ENCODE measurements at places on chromosomes 2 and 18. TPM values are rescaled to one million over a fixed set of nuclear protein-coding genes. Genes with fewer than 3 reads are reported as not detected.

GRCh38 chr2:99725820-99726219 lies 236.0 kb upstream of the REV1 start:
- H3K27ac ChIP-seq, result no peak overlapping the region
- no peak for DNase-seq
- H3K36me3 ChIP-seq, result no peaks in the 10 kb centered on the region
- H3K27me3 ChIP-seq, result no peaks in the 10 kb centered on the region
- H3K4me1 ChIP-seq, result no peaks in the 10 kb centered on the region

The TRIM43 gene
- polyA plus RNA-seq, result not detected

The GPR45 gene
- 0.09 TPM for polyA plus RNA-seq

DNA sequence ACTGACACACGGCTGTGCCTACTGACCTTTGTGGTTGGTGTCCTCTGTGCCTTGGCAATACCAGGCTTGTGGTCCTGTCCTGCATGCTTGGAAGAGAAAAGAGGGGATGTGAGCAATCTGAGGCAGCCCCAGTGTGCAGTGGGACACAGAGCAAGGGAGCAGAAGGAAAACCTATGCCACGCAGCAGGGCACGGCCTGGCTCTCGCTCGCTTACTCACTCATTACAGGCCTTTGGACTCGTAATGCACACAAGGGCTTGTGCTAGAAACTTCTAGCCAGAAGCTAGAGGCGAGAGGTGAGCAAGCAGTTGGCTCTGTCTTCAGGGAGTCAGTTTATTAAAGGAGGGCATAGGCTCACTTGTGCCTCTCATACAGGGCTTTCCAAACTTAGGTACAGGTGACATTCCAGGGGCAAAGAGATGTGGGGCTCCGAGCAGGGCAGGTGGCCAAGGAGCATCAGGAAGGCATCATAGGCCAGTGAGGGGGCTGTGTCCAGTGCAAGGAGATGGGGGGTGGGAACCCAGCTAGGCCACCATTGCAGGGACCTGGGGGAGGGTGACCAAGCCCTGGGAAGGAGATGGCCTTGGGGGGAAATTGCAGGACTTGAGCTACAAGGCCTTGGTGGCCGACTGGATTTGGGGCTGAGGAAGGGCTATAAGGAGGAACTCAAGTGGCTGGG lies 100.8 kb downstream of the DYSF start:
- no peaks in the 10 kb centered on the region for H3K36me3 ChIP-seq
- no peak overlapping the region for H3K4me3 ChIP-seq
- no peaks in the 10 kb centered on the region for H3K27me3 ChIP-seq

GRCh38 chr18:61888622-61889021 lies 4.2 kb downstream of the RNF152 start:
- no peak overlapping the region for H3K27ac ChIP-seq

- DNase-seq, result no peak
- H3K36me3 ChIP-seq, result no peaks in the 10 kb centered on the region
- H3K4me3 ChIP-seq, result no peak overlapping the region
- H3K27me3 ChIP-seq, result no peaks in the 10 kb centered on the region
These were observed 1627.7 kb downstream of the LRP1B start for GRCh38 chr2:140502951-140503630.

GRCh38 chr2:49811502-49811901 lies 657.2 kb upstream of the FSHR start:
- H3K4me1 ChIP-seq, result no peaks in the 10 kb centered on the region
- no peak overlapping the region for H3K4me3 ChIP-seq
- H3K27me3 ChIP-seq, result no peaks in the 10 kb centered on the region
- no peak overlapping the region for H3K27ac ChIP-seq

DNA sequence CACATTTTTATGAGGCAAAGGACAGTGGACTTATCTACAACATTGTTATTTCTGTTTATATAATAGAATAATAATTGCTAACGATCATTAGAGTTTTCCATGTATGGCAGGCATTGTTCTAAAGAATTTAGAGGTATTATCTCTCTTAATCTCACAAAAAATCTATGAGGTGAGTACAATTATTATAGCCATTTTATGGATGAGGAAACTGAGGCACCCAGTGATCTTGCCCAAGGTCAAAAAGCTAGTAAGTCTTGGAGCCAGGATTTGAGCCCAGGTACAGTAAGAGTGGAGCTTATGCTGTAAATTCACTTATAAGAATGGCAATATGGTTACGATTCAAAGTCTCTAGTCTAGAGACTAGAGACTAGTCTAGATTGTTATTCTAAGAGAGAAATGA lies 331.7 kb downstream of the PLCL1 start:
- no peak overlapping the region for H3K27ac ChIP-seq
- no peak for DNase-seq
- no peaks in the 10 kb centered on the region for H3K36me3 ChIP-seq
- no peaks in the 10 kb centered on the region for H3K4me1 ChIP-seq
- H3K27me3 ChIP-seq, result peaks cover under 1% of the 10 kb centered on the region
- H3K4me3 ChIP-seq, result no peak overlapping the region

DNA sequence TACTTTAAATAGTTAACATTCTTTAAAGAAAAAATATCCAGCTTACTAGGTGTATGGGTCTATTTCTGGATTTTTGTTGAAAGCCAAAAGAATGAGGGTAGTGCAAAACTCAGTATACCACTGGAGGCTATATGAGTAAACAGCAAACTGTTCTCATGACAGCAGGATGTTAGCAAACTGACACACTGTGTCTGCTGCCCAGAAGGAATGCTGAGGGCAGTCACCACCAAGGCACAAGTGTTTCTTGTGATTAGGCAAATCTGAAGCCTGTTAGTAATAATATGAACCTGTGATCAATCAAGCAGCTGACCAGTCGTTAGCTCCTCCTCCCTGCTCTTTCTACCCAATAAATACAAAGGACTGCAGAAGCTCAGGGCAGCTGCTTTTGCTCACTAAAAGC lies 50.5 kb upstream of the SULT1C3 start:
- no peaks in the 10 kb centered on the region for H3K36me3 ChIP-seq
- no peak overlapping the region for H3K4me3 ChIP-seq
- H3K27ac ChIP-seq, result no peak overlapping the region
- no peaks in the 10 kb centered on the region for H3K27me3 ChIP-seq

- no peak within 1 kb of the TSS for H3K4me3 ChIP-seq
- H3K36me3 ChIP-seq, result no peaks in the 10 kb centered on the region
- no peaks in the 10 kb centered on the region for H3K27me3 ChIP-seq
- DNase-seq, result no peak
- H3K27ac ChIP-seq, result no peak within 1 kb of the TSS
These were observed at the start of gene OTOF for GRCh38 chr2:26477911-26478253. Gene OTOF (minus strand): TSS chr2:26478124.

The ZNF236 gene
- 7.1 TPM for polyA plus RNA-seq

DNA sequence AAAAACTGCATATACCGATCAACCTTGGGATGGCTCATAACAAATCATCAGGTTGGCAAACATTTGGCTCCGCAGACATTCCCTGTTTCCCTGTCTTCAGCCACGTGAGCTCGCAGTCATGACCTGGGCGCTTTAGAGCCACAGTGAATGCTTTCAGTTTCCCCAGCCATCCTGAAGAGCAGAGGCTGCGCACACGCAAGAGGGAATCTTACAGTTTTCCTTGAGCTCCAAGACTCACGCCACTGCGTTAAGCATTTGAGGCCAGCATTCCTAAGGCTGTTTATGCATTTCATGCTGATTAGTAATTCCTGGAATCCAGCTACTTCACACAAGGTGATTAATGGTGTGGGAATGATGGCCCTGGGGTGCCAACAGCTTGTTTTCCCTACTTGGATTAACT lies 95.1 kb downstream of the MTCL1 start:
- H3K36me3 ChIP-seq, result peaks cover 5% of the 10 kb centered on the region
- H3K4me1 ChIP-seq, result peaks cover 9% of the 10 kb centered on the region
- no peak overlapping the region for H3K4me3 ChIP-seq
- H3K27ac ChIP-seq, result peak overlapping the region; percentile 54
- peak; percentile 26 for DNase-seq

The MARCO gene
- 0.18 TPM for polyA plus RNA-seq

- no peaks in the 10 kb centered on the region for H3K27me3 ChIP-seq
- no peak overlapping the region for H3K27ac ChIP-seq
- no peak for DNase-seq
- H3K36me3 ChIP-seq, result no peaks in the 10 kb centered on the region
These were observed 57.7 kb downstream of the METTL4 start for GRCh38 chr18:2513616-2514015.

- H3K4me1 ChIP-seq, result no peaks in the 10 kb centered on the region
- DNase-seq, result no peak
- H3K27me3 ChIP-seq, result no peaks in the 10 kb centered on the region
- no peak overlapping the region for H3K4me3 ChIP-seq
These were observed 56.4 kb upstream of the ITGB6 start for GRCh38 chr2:160256507-160256906.

GRCh38 chr2:239380831-239381708 lies 19.8 kb downstream of the HDAC4 start:
- DNase-seq, result no peak
- no peaks in the 10 kb centered on the region for H3K36me3 ChIP-seq
- no peaks in the 10 kb centered on the region for H3K4me1 ChIP-seq
- H3K27ac ChIP-seq, result no peak overlapping the region
- no peaks in the 10 kb centered on the region for H3K27me3 ChIP-seq

The SPR gene
- 23.8 TPM for polyA plus RNA-seq

The CDH7 gene
- 0.22 TPM for polyA plus RNA-seq

The SPP2 gene
- 0.06 TPM for polyA plus RNA-seq

GRCh38 chr2:186946896-186947467 lies 98.0 kb upstream of the ZSWIM2 start:
- DNase-seq, result no peak
- no peaks in the 10 kb centered on the region for H3K27me3 ChIP-seq
- no peak overlapping the region for H3K4me3 ChIP-seq
- H3K27ac ChIP-seq, result no peak overlapping the region
- H3K36me3 ChIP-seq, result no peaks in the 10 kb centered on the region

- no peak overlapping the region for H3K4me3 ChIP-seq
- no peak for DNase-seq
- H3K27ac ChIP-seq, result no peak overlapping the region
These were observed 3.8 kb upstream of the SALL3 start for GRCh38 chr18:78975699-78976335.

DNA sequence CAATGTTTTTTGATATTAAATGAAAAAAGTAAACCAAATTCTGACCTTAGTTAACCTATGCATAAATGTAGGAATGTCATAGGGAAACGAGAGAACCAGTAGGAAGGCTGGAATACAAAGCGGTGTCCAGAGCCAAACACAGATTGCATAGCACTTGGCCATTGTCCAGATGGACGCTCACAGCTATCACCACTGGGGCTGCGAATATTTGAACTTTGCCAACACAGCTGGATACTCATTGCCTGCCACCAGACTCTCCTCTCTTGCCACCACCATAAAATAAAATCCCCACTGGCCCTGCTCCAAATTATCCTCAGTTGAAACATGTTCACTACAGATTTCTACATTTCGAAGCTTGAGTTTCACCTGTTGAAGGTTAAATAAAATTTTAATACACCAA lies 159.3 kb upstream of the GULP1 start:
- no peak overlapping the region for H3K27ac ChIP-seq
- no peak for DNase-seq
- H3K27me3 ChIP-seq, result no peaks in the 10 kb centered on the region
- H3K36me3 ChIP-seq, result no peaks in the 10 kb centered on the region
- no peaks in the 10 kb centered on the region for H3K4me1 ChIP-seq

The FOXI3 gene
- not detected for polyA plus RNA-seq

DNA sequence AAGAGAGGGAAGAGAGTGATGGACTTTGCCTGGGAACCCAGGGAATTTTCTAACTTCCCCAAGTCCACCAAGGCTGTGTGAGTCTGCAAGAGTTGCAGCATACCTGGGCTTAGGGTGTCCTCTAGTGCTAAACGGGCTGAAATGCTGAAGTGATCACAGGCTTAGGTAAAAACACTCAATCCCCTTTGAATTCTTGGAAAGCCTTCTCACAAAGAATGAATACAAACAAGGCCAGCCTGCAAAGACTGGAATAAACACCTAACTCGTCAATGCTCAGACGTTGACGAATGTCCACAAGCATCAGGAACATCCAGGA lies 30.0 kb upstream of the BMP10 start:
- no peaks in the 10 kb centered on the region for H3K27me3 ChIP-seq
- no peaks in the 10 kb centered on the region for H3K36me3 ChIP-seq

The GREB1L gene
- 1.8 TPM for polyA plus RNA-seq

- no peaks in the 10 kb centered on the region for H3K36me3 ChIP-seq
- H3K4me1 ChIP-seq, result peaks cover 3% of the 10 kb centered on the region
These were observed 8.5 kb downstream of the CIB4 start for GRCh38 chr2:26632624-26633185.

The TACR1 gene
- polyA plus RNA-seq, result 1.0 TPM

DNA sequence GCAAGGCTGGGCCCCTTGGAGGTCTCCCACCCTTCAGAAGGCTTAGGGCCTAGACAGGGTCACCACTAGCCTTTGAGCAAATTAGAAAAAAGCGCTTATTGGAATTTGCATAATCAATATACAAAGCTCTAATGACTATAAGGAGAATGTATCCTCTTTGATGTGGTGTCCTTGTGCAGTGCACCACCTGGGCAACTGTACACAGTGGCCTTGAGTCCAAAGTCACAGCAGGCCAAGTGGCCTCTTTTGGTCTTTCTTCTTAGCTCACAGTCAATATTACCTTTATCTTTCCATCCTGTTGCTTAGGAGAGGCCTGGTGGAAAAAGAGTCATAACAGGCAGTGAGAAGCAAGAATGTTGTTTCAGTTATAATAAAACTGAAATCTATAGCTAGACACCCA lies 19.7 kb upstream of the ST3GAL5 start:
- H3K4me1 ChIP-seq, result peaks cover 5% of the 10 kb centered on the region
- H3K27ac ChIP-seq, result no peak overlapping the region
- H3K4me3 ChIP-seq, result no peak overlapping the region
- no peaks in the 10 kb centered on the region for H3K36me3 ChIP-seq
- DNase-seq, result no peak
- H3K27me3 ChIP-seq, result peaks cover 4% of the 10 kb centered on the region

GRCh38 chr18:24827501-24827900 lies 367.1 kb downstream of the HRH4 start:
- no peaks in the 10 kb centered on the region for H3K27me3 ChIP-seq
- no peak overlapping the region for H3K27ac ChIP-seq

- peak within 1 kb of the TSS; percentile 95 for H3K27ac ChIP-seq
These were observed at the start of gene SULT1C2 for GRCh38 chr2:108288534-108289106. Gene SULT1C2 (plus strand): TSS chr2:108288895. CDS start chr2:108293668, 4,773 bp downstream.

- H3K36me3 ChIP-seq, result no peaks in the 10 kb centered on the region
- H3K4me3 ChIP-seq, result no peak overlapping the region
- no peak overlapping the region for H3K27ac ChIP-seq
- H3K4me1 ChIP-seq, result no peaks in the 10 kb centered on the region
These were observed 314.8 kb downstream of the CYP26B1 start for GRCh38 chr2:71832844-71833243.

DNA sequence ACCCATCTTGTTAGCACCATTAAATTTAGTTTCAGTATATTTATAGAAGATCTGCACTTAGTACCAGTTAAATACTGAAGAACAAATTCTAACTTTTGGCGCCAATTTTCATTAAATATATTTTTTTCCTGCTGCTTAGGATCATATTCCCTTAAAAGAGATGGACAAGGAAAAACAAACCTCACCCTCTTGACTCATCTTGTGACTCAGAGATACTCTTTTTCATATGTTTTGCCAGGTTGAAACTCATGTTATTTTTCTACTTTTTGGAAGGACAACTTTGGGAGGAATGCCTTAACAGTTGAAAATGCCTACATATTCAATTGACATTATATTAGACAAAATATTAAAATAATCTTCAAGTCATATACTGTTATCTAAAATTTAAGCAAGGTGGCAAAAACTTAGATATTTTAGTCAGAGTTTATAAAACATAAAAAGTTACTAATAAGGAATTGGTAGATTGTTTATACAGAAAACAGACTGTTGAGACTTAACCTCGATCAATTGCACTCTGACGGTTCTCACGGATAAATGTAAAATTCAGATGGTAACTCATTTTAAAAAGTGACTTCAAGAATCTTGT lies 36.2 kb downstream of the PNO1 start:
- H3K36me3 ChIP-seq, result no peaks in the 10 kb centered on the region
- no peak for DNase-seq
- H3K27me3 ChIP-seq, result no peaks in the 10 kb centered on the region
- H3K4me1 ChIP-seq, result no peaks in the 10 kb centered on the region

- H3K4me1 ChIP-seq, result no peaks in the 10 kb centered on the region
- no peak for DNase-seq
- no peaks in the 10 kb centered on the region for H3K36me3 ChIP-seq
- H3K27me3 ChIP-seq, result no peaks in the 10 kb centered on the region
- no peak overlapping the region for H3K4me3 ChIP-seq
These were observed 638.1 kb downstream of the DSC3 start for GRCh38 chr18:30404422-30404821.

The HIBCH gene
- 46.6 TPM for polyA plus RNA-seq

All from large intestine (tissue), 12 donors.